ENCODE measurements at places on chromosomes 3 and 15.

GRCh38 chr15:89399238-89400115 lies 64.9 kb upstream of the POLG start:
- DNase-seq: no peak

- DNase-seq: no peak
Measured at GRCh38 chr15:90271459-90272166, 6.1 kb downstream of the NGRN start.

DNA sequence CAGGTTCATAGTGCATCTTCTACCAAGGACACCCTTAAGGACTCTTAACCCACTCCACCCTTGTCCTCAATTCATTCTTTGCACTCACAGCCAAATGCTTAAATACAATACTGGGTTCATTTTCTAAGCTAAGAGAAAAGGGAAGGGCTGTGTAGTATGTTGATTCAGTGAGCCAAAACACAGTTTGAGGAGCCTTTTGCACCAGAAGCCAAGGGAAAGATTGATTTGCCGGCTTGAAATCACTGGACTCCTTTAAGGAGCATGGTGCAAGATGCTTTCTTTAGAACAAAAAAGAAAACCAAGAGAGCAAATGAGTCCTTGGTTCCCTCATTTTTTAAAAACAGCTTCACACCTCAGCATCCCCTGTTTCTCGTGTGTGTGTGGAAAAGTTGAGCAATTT lies 47.8 kb downstream of the BOC start:
- DNase-seq: no peak

- DNase-seq: no peak
Measured at GRCh38 chr3:174466471-174467054, 392.6 kb upstream of the NAALADL2 start.

Data from foreskin melanocyte (primary cell).